ENCODE measurements at places on chromosomes 5 and 9.

- DNase-seq, result no peak
These were observed 22.3 kb downstream of the RXRA start for GRCh38 chr9:134348404-134349155.

DNA sequence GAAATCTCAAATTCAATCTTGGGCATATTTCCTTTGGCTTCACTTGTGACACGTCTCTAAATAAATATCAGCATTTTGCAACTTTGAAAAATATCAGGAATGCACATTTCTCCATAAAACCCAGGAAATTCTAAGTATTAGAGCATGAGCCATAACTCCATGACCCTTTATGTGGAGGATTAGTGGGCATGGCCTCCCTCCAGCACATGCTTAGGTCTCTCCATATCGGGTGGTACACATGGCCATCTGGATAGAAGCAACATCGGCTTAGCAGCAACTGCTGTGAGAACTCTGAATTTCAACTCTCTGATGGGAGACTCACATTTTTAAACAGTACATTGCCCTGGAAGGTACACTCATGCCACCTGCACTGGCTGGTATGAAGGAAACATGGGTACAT lies 73.7 kb upstream of the EGFLAM start:
- no peak for DNase-seq

- no peak for DNase-seq
These were observed 293.0 kb downstream of the SPOCK1 start for GRCh38 chr5:137206030-137206715.

- no peak for DNase-seq
These were observed 32.2 kb downstream of the ZNF131 start for GRCh38 chr5:43152946-43153345.

GRCh38 chr5:80119372-80119771 lies 84.2 kb downstream of the THBS4 start:
- DNase-seq, result no peak
